Stimulated activated CD8-positive, alpha-beta memory T cell treated with anti-CD3 and anti-CD28 coated beads, Interleukin-7, amount 100 ng/mL, for 48 hours (primary cell): ENCODE measurements at places on chromosomes 11 and 22.

GRCh38 chr11:130442737-130443136 lies 5.7 kb upstream of the ADAMTS15 start:
- DNase-seq = no peak

- no peak for DNase-seq
Observed at GRCh38 chr11:24820541-24820940, 323.7 kb downstream of the LUZP2 start.

GRCh38 chr11:35165423-35166368 lies 26.7 kb downstream of the CD44 start:
- peak; percentile 70 for DNase-seq

GRCh38 chr11:101810546-101810945 lies 104.3 kb upstream of the CEP126 start:
- DNase-seq = no peak

GRCh38 chr11:63870351-63871140 lies 31.6 kb downstream of the MARK2 start:
- peak; percentile 7 for DNase-seq

DNA sequence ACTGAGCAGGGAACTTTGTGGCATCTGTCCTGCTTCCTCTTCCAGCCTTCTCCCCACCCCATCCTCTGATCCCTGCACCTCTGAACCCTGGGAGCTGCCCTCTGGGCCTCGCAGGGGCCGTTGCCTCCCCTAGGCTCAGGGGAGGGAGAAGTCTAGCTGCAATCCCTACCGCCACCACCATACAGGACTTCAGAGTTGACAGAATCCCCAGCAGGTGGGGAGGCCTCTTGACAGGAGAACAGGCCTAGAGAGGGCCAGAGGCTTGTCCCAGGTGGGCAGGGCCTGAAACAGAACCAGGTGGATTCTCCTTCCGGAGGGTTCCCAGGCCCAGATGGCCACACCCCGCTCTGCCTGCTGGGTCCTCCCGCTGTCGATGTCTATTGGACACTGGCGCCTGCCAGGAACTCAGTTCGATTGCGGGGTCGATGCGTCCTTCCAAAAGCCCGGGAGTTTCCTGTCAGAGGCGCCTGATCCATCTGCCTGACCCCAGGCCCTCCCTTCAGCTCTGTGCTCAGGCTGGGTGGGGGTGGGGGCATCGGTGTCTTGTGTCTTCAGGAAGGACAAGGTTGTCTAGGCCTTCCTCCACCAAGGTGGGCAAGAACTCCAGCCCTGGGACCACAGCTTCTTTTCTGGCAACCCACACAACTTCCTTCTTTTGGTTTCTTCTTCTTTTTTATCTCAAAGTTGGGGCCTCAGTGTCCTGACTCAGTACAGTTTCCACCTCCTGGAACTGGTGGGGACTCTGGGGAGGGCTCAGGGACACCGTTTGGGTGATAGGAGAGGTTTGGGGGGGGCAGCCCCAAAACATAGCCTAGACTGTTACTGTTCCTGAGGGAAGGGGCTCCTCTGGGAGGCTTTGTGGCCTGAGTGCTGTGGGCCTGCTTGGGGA lies 6.4 kb downstream of the STARD10 start:
- DNase-seq = no peak

GRCh38 chr11:118111019-118111743 lies 24.4 kb upstream of the SMIM35 start:
- no peak for DNase-seq

DNA sequence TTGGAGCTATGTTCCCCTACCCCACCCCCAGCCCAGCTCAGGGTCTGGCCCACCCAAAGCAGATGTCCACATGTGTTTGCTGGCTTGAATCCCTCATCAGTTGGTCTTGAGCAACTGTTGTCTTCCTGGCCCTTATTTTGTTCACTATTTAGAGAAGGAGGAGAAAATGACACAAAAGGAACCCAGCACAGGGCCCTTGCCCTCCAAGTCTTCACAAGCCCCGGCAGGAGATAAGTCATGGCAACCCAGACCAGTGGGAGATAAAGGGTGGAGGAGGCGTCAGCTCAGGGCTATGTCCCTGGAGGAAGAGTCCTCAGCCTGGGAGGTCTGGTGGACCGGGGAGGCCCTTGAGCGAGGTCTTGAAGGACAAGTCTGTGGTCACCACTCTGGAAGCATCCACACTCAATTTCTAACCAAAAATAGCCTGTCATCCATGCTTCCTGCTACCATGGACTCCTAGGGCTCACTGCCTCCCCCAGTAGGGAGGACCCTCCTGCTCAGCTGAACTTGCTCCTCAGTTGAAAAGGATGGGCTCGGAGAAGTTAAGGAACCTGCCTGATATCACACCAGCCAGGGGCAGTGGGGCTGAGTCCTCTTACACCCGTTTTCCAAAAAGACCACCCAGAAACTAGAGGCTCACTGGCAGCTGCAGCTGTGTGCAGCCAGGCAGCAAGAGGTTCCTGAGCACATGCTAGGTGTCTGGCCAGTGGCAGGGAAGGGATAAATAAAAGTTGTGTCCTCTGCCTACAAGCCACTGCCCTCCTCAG lies 1.8 kb upstream of the RAB3IL1 start:
- DNase-seq = no peak

DNA sequence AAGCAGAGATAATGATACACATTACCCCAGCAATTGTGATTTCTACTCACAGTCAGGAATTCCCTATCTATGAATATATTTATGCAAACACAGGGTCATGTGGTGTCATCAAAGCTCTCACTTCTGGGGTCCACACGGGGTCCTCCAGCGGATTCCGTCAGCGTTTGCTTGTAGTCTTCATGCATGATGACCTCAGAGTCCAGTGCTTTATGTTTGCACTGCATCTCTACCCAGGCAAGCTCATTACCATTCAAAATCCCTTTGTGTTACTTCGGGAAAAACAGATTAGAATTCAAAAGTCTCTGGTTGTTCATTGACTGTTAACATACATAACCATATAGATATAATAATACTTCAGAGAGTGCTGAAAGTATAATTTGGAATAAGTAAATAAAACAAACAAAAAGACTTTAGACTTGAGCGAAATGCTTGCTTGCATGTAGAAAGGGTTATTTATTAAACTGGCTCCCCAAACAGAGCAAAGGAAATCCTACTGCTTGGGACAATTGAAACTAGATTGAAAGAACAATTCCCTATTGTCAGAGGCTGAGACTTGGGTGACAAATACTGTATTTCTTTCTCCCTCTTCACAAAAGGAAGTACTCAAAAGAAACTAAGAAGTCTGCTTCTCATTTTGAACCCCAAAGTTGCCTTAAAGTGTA lies 423.1 kb downstream of the ETS1 start:
- DNase-seq = no peak

DNA sequence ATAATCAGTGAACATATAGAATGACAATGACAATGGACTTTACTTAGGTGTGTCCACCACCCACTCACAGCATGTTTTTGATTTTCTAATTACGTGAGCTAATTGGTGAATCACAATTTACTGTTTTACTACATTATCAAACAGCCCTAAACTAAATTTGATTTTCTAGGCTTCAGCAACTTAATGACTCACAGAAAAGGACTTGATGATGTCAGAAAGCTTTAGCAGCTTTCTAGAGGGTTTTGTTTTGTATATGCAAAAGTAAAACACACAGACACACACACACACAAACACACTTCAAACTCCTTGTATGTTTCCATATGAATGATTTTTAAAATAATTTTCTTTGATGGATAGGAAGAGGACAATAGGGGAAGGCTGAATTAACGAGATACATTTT lies 878.6 kb upstream of the CCDC90B start:
- DNase-seq = no peak

DNA sequence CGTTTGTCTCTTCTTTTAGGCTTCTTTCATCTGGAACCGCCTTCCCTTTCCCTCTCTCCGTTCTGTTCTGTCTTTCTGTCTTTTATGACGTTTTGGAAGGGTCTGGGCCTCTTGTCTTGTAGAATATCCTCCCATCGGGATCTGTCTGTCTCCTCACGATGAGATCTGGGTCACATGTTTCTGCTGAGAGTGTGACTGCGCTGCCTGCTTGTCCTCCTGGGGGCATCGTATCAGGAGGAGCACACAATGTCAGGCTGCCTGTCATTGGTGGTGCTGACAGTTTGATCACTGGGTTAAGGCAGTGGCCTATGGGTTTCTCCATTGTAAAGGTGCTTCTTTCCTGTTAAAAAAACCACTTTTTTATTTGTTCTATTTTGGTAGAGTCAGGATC lies 60.4 kb upstream of the PARVG start:
- DNase-seq = no peak

GRCh38 chr11:34176751-34177209 lies 71.4 kb downstream of the NAT10 start:
- no peak for DNase-seq

GRCh38 chr11:116379185-116379828 lies 393.5 kb downstream of the BUD13 start:
- DNase-seq = no peak

DNA sequence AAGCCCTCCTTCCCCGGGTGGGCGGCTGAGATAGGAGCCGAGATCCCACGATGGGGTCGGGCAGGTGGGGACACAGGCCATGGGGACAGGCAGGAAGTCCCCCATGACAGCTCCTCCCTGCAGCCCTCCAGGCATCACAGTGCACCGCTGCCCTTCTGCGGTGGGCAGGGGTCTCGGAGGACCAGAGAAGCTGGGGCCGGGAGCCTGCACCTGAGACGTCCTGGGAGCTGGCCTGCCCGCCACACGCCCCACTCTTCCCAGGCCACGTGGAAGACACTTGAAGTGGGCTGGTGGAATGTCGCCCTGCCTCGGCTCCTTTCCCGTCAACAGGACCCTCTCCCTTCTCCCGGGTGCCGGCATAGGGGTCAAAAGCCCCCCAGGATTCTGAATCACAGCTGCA lies 55.4 kb downstream of the ELFN2 start:
- DNase-seq = no peak

GRCh38 chr11:100671471-100671870 lies 15.6 kb upstream of the ARHGAP42 start:
- DNase-seq = no peak

- no peak for DNase-seq
Observed at GRCh38 chr11:19378814-19379213, 138.1 kb upstream of the E2F8 start.

DNA sequence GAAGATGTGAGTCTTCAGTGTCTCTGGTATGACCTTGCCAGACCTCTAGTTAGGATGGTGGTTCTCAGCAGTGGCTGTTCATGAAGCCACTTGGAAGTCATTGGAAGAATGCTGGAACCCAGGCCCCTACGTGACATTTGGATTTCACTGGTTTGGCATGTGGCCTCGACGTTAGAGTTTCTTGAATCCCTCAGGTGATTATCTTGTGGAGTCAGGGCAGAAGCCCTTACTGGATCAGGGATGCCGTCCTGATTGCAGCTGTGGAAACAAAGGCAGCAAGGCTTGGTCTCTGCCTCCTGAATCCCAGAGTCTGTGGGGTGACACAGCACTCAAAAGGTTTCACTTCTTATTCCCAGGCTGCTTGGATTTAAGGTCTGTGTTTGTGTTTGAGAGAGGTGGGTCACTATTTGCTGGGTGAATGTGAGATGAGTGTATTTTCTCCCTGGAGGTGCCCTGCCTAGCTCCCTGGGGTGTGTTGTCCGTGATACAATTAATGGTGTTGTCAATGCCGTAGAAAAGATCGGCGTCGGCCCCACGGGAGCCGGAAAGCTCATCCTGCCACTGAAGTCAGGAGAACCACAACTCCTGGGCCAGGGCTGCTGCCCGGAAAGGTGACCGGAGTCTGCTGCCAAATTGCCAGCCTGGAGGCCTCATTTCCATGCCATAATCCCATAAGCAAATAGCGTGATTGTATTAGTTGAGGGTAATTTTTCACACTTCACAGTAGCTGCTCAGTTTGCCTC lies 939.0 kb downstream of the BRD1 start:
- DNase-seq = no peak

- DNase-seq = no peak
Observed at GRCh38 chr11:21930408-21930807, 262.5 kb upstream of the ANO5 start.

DNA sequence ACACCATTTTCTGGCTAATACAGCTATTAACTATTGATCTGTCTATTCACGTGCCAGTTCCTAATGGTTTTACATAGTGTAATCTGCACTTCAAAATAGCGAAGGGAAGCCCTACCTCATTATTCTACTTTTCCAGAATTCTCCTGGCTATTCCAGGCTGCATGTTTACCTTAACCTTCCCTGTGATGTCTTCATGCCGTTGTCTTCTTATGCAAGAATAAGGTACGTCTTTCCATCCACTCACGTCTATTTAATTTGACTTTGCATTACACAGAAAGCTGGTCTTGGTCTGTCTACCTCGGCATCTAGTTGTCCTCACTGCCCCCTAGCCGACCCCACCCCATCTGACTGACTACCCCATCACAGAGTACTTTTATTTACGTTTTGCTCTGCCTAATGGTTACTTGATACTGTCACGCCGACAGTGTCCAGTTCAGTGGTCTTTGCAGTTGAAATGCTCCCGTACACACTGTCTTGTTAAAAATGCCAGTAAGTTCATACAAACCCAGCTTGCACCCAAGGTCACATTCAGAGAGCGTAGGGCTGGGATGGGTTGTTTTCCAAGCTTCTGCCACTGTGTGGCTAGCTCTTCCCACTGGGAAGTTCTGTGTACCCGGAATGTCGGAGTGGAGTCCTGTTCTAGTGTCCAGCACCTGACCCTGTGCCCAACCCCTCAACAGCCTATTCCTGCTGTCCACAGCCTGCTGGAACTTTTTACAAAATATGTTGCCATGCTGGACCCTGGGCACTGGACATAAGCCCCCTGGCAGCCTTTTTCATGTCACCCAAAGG lies 15.0 kb downstream of the NEAT1 start:
- DNase-seq = no peak

DNA sequence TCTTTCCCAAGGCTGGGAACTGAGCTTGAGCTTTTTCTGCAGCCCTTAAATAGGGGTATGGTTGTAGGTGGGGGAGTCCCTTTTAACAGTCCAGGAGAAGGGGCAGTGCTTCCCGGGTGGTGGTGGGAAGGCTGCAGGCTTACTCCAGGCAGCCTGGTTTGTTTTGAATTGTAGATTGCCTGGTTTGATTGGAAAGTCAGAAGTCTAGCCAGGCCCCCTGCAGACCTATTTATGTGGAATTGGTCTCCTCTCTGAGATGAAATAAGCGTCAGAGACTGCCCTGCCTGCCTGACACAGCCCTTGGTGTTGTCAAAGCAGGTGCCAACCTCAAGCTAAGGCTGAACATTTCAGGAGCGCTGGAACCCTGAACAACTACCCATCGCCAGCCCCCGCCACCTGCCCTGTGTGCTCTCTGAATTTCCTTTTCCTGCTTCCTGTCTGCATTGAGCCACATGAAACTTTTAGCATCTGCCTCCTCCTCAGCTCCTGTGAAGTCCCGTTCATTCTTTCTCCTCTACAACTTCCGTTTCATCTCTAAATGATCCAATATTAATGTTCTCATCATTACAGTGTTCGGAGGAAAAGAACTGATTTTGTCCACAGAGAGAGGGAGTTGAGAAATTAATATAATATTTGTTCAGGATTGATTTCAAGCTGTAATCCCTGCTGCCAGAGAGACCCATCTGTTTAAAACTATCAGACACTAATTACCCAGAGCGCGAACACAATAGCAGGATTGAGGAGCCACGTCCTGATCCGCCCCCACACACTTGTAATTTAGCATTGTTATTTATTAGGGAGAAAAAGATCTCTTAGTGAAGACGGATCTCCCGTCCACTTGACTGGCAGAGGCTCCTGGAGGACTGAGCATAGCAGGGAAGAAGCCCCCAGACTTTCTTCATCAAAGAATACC lies 136.5 kb downstream of the TRIM29 start:
- no peak for DNase-seq

- no peak for DNase-seq
Observed at GRCh38 chr22:30538280-30538679, 8.3 kb downstream of the SEC14L6 start.

GRCh38 chr22:36822581-36822980 lies 5.7 kb upstream of the PVALB start:
- DNase-seq = no peak
